ENCODE measurements at places on chromosomes 13 and 19.

DNA sequence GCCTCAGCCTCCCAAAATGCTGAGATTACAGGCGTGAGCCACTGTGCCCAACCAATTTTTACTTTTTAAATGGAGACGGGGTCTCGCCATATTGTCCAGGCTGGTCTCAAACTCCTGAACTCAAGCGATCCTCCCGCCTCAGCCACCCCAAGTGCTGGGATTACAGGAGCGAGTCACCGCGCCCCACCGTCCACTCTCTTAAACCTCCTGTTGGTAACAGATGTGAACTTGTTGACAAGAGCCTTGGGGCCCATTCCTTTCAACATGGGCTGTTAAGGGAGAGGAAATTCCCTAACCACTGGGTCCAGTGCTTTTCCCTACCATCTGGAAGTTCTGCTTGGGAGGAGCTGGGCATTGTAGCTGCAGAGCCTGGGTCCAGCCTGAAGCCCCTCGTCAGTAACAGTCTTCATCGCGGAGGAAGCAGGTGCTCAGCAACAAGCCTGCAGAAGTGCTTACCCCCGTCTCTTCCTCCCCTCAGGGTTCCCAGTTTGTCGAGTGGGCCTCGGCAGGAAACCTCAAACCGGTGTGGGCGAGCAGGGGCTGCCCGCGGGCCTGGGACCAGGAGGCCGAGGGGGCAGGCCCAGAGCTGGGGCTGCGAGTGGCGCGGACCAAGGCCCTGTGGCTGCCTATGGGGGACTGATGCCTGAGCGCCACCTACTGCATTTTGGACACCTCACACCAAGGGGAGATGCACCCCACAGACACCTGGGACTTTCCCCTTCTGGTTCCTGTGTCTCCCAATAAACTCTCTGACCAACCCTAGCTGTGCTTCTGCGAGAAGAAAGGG, 4.0 kb upstream of the FLT3LG start:
- DNase-seq = no peak

DNA sequence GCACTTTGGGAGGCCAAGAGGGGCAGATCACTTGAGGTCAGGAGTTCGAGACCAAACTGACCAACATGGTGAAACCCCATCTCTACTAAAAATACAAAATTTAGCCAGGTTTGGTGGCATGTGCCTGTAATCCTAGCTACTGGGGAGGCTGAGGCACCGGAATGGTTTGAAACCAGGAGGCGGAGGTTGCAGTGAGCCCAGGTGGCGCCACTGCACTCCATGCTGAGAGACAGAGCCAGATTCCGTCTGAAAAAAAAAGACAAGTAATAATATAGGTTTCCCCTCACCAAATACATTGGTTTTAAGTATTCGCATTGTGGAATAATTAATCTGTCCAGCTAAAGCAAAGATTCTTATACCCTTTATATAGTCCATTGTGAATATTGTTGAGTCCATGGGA, 1544.6 kb downstream of the OLFM4 start:
- DNase-seq = no peak

GRCh38 chr13:110105136-110105535, 201.8 kb downstream of the COL4A1 start:
- no peak for DNase-seq

DNA sequence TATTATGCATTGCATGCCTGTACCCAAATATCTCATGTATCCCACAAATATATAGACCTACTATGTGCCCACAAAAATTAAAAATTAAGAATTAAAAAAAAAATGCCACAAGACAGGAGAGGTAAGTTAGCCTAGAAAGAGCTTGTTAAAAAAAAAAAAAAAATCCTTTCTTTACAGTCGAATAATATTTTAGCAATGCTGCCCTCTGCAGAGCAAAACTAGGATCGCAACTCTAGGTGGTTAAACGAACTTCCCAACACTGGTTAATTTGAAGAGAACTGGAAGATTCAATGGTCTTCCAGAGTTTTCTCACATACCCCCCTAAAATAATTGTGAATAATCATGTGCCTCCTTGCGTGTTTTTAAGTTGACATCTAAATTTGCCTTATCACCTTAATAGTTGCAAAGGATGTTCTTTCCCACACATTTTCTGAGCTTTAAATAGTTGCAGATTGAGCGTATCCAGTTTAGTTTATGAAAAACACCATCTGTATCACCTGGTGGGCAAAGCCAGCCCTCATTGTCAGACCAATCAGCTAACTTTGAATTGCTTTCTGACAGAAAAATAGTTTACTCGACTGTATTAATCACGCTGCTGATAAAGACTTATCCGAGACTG, 47.4 kb upstream of the RCBTB2 start:
- peak; percentile 67 for DNase-seq

DNA sequence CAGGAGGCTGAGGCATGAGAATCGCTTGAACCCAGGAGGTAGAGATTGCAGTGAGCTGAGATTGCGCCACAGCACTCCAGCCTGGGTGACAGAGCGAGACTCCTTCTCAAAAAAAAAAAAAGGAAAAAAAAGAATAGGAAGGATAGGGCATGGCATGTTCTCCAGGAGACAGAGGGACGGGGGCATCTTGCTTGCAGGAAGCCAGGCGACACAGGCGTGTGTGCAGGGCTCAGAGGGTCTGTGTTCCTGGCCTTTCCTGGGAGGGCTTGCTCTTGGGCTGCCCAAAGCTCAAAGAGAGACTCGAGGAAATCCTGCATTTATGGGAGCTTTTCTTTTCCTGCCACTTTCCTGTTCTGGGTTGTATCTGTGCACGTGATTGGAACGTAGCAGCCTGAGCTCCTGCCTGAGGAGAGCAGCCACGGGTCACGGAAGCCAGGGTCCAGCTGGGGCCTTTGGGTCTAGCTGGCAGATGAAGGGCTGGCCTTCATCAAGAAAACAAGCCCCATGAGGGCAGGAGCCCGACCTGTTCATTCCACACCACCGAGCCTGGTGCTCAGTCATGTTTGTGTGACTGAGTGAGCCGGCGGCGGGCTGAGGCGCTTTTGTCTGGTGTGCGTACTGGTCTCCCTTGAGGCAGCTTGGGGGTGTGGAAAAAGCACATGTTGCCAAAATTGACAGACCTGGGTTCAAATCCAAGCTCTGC, 44.5 kb downstream of the CAPN12 start:
- DNase-seq = no peak

GRCh38 chr19:8641908-8642547, 11.6 kb downstream of the NFILZ start:
- DNase-seq = peak; percentile 15

GRCh38 chr13:52394586-52394985, 11.4 kb downstream of the THSD1 start:
- DNase-seq = no peak

- DNase-seq = no peak
These were observed 80.6 kb downstream of the URI1 start for GRCh38 chr19:30022659-30023058.

DNA sequence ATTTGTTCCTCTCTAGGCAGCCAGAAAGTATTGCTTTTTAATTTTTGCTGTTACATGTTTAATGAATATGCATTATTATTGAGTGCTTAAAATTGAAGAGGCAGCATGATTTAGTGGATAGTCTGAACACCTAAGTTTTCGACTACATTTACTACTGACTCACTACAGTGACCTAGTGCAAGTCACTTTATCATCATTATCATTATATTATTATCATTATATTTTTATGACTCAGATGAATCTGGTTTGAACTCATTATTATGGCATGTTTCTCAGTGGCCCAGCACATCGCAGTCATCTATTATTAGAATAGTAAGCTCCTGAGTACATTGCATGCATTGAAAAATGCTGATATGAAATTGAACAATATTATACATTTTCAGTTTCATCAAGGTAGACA, 351.2 kb upstream of the PRR20A start:
- no peak for DNase-seq

DNA sequence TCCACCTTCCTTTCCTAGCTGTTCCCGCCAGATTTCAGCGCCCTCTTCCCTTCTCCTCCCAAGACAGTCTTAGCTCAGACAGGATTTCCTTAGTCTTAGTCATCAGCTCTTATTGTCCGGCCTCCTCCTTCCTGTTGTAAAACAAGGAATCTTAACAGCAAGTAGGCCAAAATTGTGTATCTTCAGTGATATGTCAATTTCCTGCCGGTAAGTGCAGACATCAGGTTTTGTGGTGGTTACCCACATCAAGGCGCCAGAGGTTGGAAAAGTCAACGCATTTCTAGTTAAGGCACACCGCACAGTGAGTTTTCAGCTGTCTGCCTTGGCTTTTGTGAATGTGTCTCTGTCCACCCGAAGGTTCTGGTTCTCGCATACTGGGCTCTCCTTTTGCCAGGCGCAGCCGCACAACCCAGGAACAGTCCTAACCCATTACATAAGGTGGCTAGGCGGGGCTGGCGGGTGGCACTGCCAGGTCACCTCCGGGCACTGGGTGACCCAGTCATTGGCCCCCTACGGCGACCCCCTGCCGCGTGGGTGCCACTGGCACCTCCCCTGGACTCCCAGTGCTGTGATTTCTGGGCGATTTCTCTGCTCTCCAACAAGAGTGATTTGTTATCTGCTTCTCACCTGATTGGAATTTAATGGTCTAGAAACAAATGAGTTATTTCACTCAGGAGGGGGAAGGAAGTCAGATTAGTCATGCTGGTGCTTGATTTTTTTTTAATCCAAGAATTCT, 12.9 kb downstream of the COL4A2 start:
- no peak for DNase-seq

DNA sequence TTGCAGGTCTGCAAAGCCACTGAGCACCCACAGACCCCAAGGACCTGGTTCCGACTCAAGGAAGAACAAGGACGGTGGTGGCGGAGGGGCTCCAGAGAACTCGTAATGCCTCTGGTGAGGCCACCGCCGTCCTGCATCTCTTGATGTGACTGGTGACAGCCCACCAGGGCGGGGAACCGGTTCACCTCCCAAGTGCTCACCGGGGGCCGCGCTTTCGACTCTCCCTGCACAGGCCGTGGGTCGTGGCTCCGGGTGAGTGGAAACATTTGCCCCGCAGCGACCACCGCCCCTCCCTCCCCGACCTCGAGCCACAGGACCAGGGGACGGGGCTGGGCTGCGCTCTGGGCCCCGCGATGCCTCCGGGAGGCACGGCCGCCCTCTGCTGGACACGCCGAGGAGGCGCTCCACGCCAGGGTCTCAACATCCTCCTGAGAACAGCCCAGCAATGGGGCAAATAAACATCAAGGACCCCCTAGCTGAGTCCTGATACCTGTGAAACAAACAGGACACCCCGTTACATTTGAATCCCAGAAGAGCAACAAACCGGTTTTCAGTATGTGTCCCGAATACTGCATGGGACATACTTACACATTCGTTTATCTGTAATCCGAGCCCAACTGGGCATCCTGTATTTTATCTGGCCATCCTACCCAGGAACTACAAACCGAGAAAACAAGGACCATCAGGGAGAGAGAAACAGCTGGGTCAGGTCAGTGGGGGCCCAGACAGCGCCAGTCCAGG, 3.9 kb upstream of the PLPP2 start:
- peak; percentile 59 for DNase-seq

DNA sequence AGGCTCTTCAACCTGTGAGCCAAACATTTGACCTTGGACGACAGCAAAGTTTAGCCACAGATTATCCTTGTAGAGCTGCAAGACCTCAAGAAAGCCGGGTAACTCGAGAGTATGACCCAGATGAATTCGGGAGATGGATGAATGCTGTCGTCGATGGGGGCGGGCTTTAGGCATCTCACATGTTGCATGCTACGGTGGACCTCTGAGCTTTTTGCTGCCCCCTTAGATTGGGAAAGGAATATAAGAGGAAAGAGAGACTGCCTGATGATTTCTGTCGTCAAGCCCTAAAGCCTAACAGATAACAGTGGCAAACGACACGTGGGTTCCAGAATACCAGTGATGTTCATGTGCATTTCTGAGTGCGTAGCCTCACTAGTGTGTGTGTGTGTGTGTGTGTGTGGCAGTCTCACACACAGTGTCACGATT, 730 bp upstream of the ABCC4 start:
- no peak for DNase-seq

DNA sequence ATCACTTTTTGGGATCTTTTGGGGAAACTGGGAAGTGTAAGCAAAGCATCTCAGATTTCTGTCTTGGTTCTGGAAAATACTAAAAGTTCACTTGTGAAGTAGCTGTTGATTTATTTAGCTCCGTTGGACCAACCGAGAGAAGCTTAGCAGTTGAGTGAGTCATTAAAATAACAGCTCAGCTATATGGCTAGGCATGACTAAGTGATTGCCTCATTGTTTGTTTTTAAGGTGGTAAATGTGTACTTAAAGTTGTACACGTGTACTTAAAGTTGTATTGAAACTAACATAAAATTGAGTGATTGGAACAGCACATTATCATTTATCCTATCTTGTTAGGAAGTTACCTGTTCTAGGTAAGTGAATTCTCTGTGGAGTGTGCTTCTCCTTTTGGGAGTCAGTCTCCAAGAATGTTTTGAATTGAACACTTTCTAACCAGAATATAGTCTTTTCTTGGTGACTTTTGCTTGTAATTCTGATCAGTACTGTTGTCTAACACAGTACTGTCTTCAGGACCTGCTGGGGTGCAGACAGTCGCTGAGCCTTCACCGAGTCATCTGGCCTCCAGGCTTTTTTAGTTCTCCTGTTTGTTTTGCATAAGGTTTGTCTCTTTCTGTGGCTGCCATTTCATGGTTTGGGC, 2.9 kb upstream of the DCUN1D2 start:
- no peak for DNase-seq

- DNase-seq = no peak
These were observed 781.0 kb downstream of the LIG4 start for GRCh38 chr13:107434347-107434746.

DNA sequence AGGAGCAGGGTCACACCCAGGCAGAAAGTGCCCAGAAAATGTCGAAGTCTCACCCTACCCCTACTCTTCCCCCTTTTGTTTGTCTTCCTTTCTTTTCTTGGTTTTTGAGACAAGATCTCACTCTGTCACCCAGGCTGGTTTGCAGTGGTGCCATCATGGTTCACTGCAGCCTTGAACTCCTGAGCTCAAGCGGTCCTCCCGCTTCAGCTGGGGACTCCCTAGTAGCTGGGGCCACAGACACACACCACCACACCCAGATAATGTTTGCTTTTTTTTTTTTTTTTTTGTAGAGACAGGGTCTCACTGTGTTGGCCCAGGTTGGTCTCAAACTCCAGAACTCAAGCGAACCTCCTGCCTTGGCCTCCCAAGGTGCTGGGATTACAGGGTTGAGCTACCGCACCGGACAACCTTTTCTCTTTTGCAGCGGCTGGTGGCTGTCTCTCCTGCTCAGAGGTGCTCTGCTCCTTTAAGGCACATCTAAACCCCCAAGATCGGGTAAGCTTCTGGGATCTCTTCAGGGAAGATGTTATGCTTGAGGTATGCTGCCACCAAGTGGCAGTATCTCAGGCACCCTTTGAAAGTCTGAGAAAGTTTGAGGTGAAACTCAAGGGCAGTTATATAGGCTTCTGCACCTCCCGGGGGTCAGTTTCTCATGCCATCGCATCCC, 22.4 kb upstream of the EBI3 start:
- DNase-seq = no peak
